Activated T-helper 1 cell treated with Interleukin-2 at 50 U/mL for 16 hours (primary cell): ENCODE measurements at places on chromosomes 16 and 17.

GRCh38 chr17:83203073-83203471 is 123.7 kb downstream of the METRNL start:
- DNase-seq: no peak

DNA sequence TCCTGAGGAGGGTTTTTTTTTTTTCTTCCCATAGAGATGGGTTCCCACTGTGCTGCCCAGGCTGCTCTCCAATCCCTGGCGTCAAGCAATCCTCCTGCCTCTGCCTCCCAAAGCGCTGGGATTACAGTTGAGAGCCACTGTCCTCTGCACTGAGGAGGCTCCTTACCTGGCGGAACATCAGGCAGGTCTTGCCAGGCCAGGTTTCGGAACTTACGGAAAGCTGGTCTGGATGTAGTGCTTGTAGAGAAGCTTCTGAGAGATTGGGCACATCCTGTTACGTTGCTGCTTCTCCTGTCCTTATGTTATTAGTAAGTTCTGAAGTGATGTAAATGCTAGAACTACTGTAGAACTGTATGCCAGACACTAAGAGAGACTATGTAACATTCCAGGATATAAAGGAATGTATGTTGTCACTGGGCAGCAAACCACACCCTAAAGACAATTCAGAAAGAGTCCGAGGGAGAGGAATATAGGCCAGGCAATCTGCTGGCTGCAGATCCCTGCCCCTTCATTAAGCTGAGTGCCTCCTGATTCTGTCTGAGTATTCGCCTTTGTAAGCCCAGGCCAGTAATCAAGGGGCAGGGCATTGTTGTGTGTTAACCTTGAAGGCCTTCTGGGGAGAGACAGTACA is 21.1 kb downstream of the ETV4 start:
- DNase-seq: no peak

DNA sequence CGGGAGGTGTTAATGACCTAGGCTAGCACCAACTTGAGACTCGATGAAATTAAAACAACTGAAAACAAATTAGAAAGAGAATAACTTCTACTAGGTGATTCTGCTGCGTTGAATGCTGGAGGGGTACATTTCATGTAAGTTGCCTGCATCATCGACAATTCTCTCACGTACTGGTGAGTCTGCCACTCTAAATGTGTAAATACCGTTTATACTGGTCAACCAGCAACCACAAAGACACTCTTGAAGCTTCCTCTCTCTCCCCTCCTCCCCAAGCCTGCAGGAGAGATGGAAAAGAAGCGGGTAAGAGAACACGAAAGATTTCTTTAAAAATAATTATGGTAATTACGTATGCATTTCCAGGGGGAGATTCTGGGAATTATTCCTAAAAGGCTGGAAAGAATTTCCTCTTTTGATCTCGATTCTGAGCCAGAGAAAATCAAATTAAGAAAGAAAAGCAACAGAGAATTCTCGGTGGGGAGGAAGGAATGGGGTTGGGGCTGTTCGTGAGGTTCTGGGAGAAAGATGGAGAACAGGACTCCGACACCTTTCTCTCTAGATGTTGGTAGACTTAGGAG is 68.6 kb upstream of the MRTFB start:
- DNase-seq: no peak

GRCh38 chr16:14007450-14007849 is 63.7 kb upstream of the MRTFB start:
- DNase-seq: no peak

- no peak for DNase-seq
Measured at GRCh38 chr17:19023209-19023999, 18.8 kb upstream of the FAM83G start.

GRCh38 chr16:71669926-71670536 is 44.0 kb downstream of the MARVELD3 start:
- DNase-seq: no peak

DNA sequence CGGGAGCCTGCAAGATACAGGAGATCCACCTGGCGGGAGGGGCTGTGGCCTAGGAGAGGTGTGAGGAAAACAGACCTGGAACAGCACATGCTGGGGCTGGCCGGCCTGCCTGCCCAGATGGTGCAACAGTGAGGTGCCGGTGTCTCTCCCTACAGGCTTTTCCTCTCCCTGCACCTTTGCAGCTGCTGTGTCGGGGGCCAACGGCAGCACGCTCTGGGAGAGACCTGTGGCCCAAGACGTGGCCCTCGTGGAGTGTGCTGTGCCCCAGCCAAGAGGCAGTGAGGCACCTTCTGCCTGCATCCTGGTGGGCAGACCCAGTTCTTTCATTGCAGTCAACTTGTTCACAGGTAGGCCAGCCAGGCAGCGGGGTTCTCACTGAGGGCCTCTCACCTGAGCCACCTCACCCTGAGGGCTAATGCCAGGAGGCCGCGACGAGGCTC is 15.9 kb downstream of the RGS11 start:
- DNase-seq: no peak

- DNase-seq: no peak
Measured at GRCh38 chr17:32495359-32496231, 8.8 kb downstream of the CDK5R1 start.

GRCh38 chr17:18877104-18877645 is 19.2 kb downstream of the PRPSAP2 start:
- DNase-seq: no peak

DNA sequence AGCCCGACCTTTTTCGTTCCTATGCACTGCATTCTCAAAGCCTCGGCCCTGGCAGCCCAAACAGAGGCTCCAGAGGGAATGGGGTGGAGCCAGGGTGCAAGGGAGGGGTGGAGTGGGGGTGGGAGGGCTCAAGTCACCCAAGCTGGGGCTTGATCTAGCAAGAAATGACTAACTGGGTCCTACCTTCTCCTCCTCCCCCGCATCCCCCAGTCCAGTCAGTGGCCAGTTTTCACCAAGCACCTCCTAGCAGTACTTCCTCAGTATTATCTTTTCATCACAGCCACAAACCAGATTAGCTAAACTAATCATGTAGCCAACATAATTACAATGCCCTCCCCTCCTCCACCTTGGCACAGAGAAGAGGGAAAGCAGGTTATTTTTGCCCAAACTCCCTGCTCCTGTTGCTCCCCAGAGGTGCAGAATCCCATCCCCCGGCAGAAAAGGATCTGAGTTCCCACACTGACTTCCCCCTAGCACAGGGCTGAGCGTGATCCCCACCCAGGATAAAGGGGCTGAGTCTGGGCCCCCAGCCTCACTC is 2.2 kb downstream of the JUP start:
- DNase-seq: no peak

GRCh38 chr16:65876056-65876408 is 490.5 kb upstream of the CDH5 start:
- DNase-seq: no peak
